Colonic mucosa (tissue), 4 donors: ENCODE measurements at places on chromosomes 1 and 21. TPM values are rescaled to one million over a fixed set of nuclear protein-coding genes. Genes with fewer than 3 reads are reported as not detected.
A peak's percentile ranks its signal among the peaks of the same experiment; 100 is the strongest.

DNA sequence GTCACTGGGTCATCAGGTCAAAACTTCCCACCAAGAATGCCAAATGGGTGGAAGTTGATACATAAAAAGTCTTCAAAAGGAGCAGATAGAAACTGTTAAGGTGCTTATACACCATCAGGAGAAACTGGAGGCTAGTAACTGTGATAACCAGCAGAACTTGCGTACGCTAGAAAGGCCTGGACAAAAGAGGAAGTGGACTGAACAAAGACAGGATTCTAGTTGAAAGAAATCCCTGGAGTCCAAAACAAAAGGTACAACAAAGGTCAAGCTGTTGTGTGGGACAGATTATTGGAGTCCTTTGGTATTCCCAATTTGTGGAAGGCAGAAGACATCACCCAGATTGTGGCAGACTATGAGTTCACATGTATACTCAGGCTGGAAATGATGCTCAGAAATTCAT, 215.8 kb upstream of the PBX1 start:
- DNase-seq: no peak

Gene TINAGL1
- total RNA-seq: 116 TPM

- DNase-seq: no peak
These were observed 86.6 kb downstream of the ZBTB18 start for GRCh38 chr1:244137725-244138124.

DNA sequence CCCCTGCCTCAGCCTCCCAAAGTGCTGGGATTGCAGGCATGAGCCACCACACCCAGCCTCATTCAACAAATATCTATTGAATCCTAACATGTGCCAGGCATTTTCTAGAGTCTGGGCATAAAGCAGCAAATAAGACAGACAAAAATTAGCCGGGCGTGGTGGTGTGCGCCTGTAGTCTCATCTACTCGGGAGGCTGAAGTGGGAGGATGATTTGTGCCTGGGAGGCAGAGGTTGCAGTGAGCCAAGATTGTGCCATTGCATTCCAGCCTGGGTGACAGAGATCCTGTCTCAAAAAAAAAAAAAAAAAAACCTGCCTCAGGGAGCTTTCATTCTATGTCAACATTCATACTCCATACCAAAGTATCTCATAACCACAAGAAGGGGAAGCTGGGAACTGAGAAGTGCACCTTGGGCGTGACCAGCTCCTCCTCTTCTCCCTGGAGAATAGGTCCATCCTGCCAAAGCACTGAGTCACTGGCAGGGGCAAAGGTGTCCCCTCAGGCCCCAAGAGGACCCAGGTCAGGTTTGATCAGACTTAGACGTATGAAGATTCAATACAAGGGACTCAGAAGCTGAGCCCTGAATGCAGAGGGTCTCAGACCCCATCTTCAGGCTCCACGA, 36.8 kb upstream of the PPP1R15B start:
- DNase-seq: peak; percentile 87

DNA sequence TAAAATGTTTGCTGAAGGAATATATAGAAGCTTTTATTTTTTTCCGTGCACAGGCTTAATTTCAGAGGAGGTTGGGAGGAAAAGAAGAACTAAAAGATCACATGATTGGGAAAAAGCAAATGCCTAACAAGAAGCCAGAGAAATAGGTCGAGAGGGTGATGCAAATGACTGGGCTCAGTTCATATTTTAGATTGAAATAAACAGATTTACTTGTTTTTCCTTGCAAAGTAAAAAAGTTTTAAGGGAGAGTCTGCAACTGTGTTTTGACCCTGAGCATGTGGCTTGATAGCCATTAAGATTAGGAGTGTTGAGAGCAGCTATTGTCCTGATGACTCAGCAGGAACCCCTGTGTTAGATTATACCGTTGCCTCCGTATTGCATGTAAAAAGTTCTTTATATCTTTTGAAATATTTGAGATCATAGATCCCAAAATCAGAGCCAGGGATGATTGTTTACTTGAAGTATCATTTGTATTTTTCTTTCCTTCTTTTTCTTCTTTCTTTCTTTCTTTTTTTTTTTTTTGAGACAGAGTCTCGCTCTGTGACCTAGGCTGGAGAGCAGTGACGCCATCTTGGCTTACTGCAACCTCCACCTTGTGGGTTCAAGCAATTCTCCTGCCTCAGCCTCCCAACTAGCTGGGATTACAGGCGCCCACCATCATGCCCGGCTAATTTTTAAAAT, 20.2 kb downstream of the CLIC4 start:
- DNase-seq: no peak

DNA sequence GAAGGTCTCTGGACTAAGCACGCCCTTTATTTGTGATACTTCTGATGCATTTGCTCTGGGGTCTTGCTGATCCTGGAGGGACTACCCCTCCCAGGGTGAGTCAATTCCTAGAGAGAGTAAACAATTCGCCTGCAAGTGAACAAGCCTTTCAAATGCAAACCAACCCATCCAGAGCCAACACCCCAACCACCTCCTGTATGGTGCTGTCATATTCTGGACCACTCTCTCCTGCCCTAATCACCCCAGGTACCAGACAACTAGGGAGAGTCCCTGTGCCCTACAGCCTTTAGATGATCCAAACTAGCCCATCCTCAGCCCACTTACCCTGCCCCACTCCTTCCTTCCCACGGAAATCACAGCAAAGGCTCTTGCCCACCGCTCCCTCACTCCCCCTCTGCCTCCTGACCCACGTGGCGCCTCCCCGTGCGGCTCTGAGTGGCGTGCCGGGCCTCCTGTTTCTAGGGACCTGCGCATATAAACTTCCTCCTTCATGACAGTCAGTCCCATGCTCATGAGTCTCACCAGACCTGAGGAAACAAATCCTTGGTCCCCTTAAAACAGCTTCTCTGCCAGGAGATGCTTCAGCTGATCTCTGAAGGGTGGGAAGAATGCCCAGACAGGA, 37.2 kb downstream of the ACTA1 start:
- DNase-seq: no peak

DNA sequence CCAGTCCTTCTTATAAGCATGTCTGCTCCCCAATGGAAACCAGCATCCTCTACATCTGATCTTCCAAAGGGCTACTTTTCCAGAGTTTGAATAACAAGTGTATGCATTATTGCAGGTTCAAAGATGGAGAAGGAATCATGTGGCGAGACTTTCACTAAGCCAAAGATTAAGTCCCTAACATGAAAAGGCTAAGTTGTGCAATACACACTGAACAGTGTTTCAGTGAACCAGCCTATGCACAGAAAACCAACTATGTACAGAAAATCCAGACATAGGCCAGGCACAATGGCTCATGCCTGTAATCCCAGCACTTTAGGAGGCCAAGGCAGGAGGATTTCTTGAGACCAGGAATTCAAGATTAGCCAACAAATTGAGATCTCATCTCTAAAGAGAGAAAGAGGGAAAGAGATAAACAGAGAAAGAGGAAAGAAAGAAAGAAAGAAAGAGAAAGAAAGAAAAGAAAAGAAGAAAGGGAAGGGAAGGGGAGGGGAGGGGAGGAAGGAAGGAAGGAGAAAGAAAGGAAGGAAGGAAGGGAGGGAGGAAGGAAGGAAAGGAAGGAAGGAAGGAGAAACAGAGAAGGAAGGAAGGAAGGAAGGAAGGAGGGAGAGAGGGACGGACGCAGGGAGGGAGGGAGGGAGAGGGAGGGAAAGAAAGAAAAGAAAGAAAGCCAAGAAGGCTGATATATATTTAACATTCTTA, 181.7 kb downstream of the LTN1 start:
- no peak for DNase-seq

DNA sequence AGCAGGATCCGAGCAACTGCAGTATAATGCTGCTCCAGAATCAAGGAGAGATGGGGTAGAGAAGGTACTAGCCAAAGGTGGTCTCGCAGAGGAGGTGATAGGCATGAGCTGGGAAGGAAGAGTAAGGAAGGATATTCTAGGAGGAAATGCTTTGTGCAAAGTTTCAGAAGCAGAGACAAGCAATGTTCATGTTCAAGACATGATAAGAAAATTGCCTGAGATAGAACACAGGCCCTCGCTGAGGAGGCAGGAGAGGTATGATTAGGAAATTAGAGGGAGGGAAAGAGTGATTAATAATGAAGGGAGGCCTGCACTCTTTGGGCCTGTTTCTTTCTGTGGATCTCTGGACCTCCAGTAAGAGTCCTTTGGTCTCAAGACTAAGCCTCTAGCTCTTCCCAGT, 12.9 kb upstream of the ETV3 start:
- DNase-seq: no peak

Gene RGS8
- total RNA-seq: not detected

DNA sequence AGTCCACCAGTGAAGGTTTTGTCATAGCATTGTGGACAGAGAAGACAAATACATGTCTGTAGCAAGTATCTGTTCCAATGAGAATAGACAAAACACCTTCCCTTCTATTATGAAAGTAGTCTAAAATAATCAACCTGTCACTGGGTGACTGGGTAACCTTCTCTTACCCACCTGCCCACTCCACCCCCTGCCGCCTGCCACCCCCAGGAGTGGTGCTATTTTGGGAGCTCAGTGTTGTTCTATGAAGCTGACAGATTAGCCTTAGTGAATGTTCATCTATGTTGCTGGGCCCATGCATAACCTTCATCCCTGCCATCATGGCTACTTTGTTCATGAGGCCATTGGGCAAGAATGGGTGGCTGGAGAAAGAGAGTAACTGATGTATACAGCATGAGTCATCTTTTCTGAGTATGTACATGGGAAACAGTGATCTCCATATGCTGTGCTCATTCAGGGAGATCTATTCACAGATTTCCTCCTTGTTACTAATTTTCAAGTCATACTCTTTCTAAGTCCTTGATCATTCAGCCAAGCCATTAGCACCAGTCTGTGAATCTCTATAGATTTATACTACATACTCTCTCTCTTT, 24.8 kb downstream of the MARK1 start:
- no peak for DNase-seq

- DNase-seq: no peak
These were observed 70.0 kb upstream of the TMEM51 start for GRCh38 chr1:15083578-15083977.

DNA sequence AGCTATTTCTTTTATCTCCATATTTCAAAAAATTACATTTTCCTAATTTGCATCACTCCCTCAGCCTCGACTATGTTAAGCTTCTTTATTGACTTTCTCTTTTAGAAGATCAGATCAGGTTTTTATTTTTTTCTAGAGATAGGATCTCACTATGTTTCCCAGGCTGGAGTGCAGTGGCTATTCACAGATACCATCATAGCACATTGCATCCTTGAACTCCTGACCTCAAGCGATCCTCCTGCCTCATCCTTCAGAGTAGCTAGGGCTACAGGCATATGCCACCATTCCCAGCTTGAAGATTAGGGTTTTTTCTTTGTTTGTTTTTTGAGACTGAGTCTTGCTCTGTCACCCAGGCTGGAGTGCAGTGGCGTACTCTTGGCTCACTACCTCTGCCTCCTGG, 20.1 kb downstream of the UCK2 start:
- no peak for DNase-seq

Gene HTR6
- not detected for total RNA-seq

- peak; percentile 18 for DNase-seq
These were observed 195.9 kb downstream of the TOMM20 start for GRCh38 chr1:234932511-234933430.
